Lung (tissue), 17 donors: ENCODE measurements at places on chromosomes 11 and 22. TPM values are rescaled to one million over a fixed set of nuclear protein-coding genes. Genes with fewer than 3 reads are reported as not detected.

GRCh38 chr22:41699264-41700107 lies at the start of gene MEI1:
Gene MEI1, plus strand, starts transcription at chr22:41699503. Its CDS starts 36 bp downstream, at chr22:41699539.
- no peak within 1 kb of the TSS for H3K27ac ChIP-seq
- H3K27me3 ChIP-seq: no peaks in the 10 kb centered on the region

DNA sequence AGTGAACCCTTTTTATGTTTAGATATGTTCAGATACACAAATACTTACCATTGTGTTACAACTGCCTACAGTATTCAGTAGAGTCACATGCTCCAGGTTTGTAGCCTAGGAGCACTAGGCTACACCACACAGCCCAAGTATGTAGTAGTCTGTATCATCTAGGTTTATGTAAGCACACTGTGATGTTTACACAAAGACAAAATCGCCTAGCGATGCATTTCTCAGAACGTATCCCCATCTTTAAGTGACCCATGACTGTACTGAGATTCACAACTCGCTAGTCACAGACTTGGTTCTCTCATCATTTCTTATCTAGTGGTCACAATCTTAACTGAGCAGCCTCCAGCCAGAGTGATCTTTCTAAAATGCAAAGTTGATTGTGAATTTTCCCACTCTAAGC lies 119.2 kb downstream of the RASSF10 start:
- H3K36me3 ChIP-seq: no peaks in the 10 kb centered on the region
- H3K4me1 ChIP-seq: no peaks in the 10 kb centered on the region
- no peak overlapping the region for H3K27ac ChIP-seq
- H3K4me3 ChIP-seq: no peak overlapping the region
- no peaks in the 10 kb centered on the region for H3K27me3 ChIP-seq

GRCh38 chr22:39360674-39361413 lies 11.1 kb downstream of the SYNGR1 start:
- H3K4me3 ChIP-seq: no peak overlapping the region
- DNase-seq: no peak
- H3K27ac ChIP-seq: no peak overlapping the region
- H3K27me3 ChIP-seq: no peaks in the 10 kb centered on the region
- no peaks in the 10 kb centered on the region for H3K4me1 ChIP-seq

DNA sequence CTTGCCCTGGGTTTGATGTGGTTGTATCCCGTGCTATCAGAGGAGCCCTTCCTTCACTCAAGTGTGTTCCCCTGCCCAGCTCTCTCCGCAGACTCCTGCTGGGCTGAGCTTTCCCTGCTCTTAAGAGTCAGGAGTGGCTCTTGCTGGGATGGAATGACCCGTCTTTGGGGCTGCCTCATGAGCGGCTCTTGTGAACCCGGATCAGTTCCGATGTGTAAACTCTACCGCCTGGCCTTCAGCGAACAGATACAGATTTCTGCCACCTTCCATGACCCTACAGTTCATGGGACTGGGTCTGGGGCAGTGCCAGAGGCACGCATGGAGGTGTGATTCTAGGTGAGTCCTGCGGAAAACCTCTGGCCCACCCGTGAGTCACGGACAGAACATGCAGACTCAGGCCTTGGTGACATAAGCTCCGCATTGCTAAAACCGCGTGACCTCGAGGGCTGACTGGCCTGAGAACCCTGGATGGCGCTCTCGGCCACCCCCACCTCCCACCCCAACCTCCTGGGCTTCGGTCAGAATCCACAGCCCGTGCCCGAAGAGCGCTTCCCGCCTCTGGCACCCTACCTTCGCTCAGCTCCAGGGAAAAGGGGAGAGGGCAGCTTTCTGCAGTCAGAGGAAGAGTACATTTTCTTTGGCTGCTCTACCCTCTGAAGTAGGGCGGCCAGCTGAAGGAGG lies 1.3 kb upstream of the ZBTB16 start:
- H3K4me3 ChIP-seq: no peak overlapping the region
- H3K36me3 ChIP-seq: no peaks in the 10 kb centered on the region
- no peak for DNase-seq
- H3K27ac ChIP-seq: peak overlapping the region; percentile 96

DNA sequence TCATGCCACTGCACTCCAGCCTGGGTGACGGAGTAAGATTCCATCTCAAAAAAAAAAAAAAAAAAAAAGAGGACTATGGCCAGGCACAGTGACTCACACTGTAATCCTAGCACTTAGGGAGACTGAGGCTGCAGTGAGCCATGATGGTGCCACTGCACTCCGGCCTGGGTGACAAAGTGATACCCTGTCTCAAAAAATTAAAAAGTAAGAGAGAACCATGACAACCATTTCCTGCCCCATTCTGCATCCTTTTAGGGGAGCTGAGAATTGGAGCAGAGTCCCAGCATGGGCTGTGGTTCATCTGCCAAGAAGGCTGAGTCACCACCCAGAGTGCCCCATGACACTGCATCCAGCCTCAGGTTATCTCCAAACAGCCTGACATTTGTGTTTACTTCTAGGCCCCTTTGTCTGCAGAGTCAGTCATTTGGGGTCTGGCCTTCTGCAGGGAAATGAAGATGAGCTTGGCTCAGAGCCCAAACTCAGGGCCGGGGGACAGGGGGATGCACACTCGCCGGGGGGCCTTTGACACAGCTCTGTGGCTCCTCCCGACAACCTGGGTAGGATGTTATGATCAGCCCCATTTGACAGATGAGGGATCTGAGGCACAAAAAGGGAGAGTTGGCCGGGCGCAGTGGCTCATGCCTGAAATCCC lies 4.7 kb downstream of the CSDC2 start:
- H3K4me1 ChIP-seq: no peaks in the 10 kb centered on the region
- peak overlapping the region; percentile 2 for H3K27ac ChIP-seq
- H3K36me3 ChIP-seq: no peaks in the 10 kb centered on the region
- peak; percentile 79 for DNase-seq
- no peaks in the 10 kb centered on the region for H3K27me3 ChIP-seq
- no peak overlapping the region for H3K4me3 ChIP-seq

DNA sequence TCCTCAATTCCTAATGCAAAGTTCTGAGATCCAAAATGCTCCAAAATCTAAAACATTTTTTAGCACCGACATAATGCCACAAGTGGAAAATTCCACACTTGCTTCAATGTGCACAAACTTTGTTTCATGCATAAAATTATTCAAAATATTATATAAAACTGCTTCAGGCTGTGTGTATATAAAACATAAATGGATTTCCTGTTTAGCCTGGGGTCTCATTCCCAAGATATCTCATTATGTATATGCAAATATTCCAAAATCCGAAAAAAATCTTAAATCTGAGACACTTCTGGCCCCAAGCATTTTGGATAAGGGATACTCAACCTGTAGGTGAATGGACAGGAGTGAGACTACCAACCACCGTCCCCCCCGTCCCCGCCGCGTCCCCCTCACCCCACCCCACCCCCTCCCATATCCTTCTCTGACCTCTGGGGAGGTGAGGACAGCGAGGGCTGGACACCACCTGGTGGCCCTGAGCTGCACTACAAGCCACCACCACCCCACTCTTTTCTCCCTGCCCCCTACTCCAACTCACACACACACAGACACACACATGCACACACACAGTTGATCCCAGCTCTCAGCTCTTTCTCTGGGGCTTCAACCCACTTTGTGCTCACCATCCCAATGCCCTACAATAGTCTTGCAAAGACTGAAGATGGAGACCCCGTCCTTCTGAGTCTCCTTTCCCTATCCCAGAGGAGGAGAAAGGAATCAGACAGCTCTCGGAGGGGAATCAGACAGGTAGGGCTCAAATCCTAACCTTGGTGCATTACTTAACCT lies 101.0 kb downstream of the PDE2A start:
- peak; percentile 29 for DNase-seq
- no peaks in the 10 kb centered on the region for H3K27me3 ChIP-seq
- no peak overlapping the region for H3K27ac ChIP-seq
- H3K4me3 ChIP-seq: no peak overlapping the region

Gene PKDREJ
- total RNA-seq: 0.03 TPM

Gene FADS2
- 165 TPM for total RNA-seq

Gene PATZ1
- total RNA-seq: 35.0 TPM

Gene SLC22A9
- not detected for total RNA-seq

Gene LSP1
- total RNA-seq: 72.1 TPM

Gene CDCA5
- 2.2 TPM for total RNA-seq
